ENCODE measurements at places on chromosomes 7 and 10.

- no peak for DNase-seq
Observed at GRCh38 chr10:97217299-97217698, 31.5 kb upstream of the SLIT1 start.

- DNase-seq, result no peak
Observed at GRCh38 chr7:35987016-35987415, 166.0 kb upstream of the EEPD1 start.

DNA sequence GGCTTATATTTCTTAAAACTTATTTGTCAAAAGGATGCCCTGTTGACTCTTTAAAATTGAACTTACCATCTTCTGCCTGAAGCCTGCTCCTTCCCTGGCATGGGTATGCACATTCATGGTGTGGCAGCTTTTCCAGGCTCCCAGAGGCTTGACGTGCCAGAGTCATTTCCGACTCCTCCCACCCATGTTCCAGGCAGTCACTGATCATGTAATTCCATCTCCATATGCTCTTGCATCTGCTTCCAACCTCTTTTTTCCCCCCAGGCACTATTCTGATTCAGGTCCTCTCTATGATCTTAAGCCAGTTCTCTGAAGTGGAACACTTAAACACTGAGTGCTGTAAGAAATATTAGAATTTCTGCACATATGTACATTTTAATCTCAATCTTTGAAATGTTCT lies 82.2 kb downstream of the CFAP58 start:
- no peak for DNase-seq

GRCh38 chr7:15582773-15583172 lies 21.0 kb upstream of the AGMO start:
- DNase-seq, result no peak

DNA sequence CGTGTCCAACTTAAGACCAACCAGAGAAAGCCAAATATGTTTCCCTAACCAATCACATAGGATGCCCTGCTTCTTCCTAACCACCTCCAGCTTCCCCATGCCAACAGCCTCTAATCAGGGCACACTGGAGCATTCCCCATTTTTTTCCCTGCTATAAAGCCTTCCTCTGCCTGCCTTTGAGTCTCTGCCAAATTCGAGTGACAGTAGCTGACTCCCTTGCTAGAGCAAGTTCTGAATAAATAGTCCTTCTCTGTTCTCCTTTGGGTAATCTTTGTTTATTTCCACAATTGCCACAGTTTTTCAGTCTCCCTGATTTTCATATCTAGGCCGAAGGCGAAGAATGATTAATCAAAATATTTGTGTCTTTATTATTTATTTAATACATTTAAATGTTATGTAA lies 96.7 kb downstream of the ANLN start:
- DNase-seq, result no peak

GRCh38 chr7:28708033-28708951 lies 249.8 kb downstream of the TRIL start:
- DNase-seq, result no peak

DNA sequence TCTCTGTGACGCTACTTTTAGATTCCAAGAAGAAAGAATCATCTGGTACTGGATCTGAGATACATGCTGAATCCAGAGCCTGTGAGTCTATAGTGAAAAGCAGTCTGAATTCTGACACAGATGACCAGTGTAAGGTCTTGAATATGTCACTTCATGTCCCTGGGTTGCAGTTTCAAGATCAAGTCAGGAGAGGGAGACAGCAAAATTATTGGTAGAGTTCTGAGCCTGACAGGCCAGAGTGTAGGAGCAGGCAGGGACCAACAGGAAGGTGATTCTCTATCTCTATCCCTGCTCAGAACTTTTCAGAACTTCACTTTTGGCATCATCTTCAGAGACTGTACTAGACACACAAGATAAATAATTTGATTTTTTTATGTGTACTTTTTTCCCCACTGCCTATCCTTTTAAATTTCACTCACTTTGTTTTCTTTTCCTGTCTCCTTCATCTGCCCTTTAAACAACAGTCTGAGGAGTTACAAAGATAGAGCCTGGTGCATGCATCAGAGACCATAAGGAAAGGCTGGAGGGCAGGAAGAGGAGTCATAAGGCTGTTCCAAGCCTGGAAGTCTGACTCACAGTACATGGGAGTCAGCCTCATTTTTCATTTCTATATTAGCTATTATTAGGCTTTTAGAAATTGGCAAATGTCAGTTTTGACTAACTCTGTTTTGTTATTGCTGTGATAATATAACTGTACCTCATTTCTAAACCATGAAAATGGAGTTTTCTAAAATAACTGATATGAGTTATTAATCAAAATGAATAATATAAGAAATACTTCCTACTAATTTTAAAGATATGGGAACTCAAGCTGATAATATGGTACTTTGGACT lies 120.2 kb upstream of the TMEM229A start:
- no peak for DNase-seq

GRCh38 chr7:131692131-131692960 lies 135.9 kb upstream of the PODXL start:
- no peak for DNase-seq

GRCh38 chr7:107579885-107580715 lies at the start of gene BCAP29:
Gene BCAP29 (plus strand): TSS chr7:107580246. CDS start chr7:107580773, 527 bp downstream.
- no peak for DNase-seq

DNA sequence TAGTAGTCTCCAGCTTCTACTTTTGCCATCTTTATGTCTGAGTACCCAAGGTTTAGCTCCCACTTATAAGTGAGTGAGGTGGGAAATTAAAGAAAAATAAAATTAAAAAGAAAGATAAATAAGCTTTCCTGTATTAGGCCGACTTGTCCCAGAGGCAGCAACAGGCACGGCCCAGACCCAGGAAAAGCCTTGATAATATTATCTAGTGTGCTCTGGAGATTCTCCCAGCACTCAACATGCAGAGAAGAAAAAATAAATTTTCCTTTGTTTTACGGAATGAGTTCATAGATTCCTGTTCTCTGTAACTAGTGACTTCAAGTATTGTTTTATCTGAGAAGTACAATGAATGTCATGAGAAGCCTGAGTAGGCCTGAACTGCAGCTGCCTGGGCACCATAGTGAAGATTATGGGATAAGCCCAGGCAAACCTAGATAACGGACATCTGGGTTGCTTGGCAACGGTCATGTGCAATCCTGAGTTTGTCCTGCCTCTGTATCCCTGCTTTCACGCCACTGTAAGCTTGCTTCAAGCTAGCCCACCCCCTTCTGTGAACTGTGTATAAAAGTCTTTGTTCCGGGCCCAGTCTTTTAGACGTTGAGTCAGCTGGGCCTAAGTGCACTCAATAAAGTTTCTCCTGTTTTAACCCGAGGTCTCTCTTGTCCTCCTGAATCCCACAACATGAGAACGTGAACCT lies 6.4 kb downstream of the ATE1 start:
- no peak for DNase-seq

DNA sequence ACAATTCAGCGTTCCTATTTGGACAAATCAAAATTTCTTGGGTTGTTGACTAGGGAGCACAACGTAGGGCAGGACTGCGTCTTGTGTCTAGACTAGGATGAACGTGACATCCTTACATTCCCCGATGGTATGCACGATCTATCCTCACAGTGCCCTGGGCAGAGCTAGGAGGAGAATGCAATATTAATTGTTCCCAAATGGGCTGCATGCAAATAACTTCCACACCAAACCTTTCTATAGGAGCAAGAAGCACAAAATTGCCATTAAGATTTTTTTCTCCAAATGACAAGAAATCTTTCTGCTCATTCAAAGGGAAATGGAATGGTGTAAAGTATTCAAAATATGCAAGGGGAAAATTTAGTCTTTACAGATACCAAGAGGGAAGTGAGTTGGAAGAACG lies 21.4 kb upstream of the AQP1 start:
- DNase-seq, result no peak

GRCh38 chr7:3043544-3044371 lies at the start of gene CARD11:
Gene CARD11 (minus strand): TSS chr7:3043867. CDS start chr7:2958506, 85,361 bp downstream.
- no peak for DNase-seq

- DNase-seq, result no peak
Observed at GRCh38 chr7:103990991-103991390, 1.5 kb upstream of the RELN start.

DNA sequence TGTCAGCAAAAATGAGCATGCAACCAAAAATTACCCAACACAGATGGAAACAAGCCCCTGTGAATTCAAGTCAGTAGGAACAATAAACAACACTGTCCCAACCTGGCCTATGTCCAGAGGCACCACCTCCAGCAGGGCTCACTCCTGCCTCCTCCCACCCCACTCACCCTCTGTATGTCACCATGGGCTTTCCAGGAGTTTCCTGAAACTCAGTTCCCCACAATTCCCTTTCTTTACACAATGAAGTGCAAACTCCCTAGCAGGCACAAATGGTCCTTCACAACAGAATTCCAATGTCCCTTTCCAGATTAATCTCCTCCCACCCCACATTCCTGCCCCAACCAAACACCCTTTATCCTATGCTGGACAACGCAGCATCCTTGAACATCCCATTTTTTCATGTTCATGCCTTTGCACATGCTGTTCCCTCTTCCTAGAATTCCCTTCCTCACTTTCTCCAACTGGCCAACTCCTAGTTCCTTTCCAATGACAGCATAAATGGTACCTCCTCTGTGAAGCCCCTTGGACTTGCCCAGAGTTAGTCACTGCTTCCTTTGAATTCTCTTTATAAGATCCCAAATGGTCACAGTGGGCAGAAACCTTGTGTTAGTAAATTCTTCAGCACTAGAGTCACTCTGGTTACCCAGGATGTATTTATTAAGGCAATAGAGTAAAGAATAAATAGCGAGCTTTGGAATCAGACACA lies 157.5 kb downstream of the SLIT1 start:
- DNase-seq, result no peak

DNA sequence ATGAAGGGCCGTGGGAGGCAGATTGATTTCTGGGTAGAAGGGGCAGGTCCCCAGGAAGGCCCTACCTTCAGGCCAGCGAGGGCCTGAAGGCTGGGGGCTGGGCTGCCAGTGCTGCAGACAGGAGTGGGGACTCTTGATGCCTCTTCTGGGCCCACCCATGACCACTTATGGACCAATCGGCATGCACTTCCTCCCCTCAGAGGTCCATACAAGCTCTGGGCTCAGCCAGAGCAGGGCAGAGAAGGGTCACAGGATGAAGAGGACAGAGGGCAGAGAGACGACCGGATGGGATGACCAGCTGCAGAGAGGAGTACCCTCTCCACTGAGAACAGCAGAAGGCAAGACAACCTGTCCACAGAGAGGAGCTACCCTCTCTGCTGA lies 120.1 kb downstream of the DYNC2I1 start:
- DNase-seq, result peak; percentile 31

DNA sequence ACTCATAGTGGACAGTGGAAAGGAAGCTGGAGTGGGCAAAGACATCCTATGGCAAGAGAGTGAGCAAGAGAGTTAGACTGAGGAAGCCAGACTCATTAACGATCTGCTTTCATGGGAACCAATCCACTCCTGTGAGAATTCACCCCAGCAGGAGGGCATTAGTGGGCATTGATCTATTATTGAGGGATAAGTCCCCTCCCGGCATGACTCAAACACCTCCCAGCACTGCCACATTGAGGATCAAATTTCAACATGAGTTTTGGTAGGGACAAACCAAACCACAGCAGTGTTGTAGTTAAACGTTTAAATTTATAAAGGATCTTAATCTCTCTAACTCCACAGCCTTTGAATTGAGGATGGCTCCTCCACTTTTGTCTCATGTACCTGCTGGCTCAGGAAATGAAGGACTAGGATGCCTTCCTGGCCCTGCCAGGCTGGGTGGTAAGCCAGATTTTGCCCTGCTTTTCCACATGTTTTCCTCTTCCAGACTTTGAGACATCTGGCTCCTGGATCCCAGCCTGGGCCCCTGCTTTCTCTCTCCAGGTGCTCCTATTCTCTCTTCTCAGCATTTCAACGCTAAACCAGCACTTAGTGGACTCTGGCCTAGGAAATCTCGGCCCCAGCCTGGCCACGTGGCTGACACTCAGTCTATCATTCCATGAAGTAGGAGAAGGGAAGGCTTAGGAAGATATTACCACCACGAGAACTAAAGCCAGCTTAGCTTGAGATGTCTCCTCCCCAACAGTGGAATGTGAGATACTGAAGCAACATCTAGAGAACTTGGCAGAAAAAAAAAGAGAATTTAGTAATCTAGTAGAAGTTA lies 96.5 kb upstream of the PIP4K2A start:
- no peak for DNase-seq

DNA sequence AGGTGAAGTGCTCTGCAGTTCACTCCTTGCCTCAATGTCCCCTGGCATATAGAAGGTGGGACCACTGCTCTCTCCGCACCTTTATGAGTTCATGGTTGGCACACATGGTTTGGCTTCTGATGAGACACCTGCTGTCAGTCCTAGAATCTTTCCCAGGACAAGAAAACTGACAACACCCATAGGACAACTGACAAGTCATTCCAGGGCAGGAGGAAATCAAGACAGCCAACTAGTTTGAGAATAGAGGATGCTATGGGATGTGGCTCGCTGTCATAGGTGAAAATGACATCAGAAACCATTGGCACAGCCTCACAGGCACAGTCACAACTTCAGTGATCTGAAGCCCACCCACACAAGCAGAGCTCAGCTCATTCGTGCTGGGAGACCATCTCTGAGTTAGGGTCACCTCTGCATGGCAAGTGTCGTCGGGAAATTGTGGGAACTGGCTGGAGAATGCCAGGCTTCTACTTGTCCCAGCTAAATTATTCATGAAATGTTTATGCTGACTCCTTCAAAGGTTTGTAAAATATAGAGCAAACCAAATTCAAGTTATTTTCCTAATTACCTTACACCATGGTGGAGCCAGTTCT lies 762.4 kb downstream of the GRID1 start:
- no peak for DNase-seq

- DNase-seq, result no peak
Observed at GRCh38 chr10:114283091-114283490, 44.0 kb downstream of the VWA2 start.

GRCh38 chr10:94461503-94461902 lies 59.2 kb downstream of the TBC1D12 start:
- DNase-seq, result no peak

GRCh38 chr10:2866569-2866968 lies 200.8 kb upstream of the PFKP start:
- DNase-seq, result no peak

GRCh38 chr10:69726850-69727249 lies 74.9 kb upstream of the COL13A1 start:
- no peak for DNase-seq

DNA sequence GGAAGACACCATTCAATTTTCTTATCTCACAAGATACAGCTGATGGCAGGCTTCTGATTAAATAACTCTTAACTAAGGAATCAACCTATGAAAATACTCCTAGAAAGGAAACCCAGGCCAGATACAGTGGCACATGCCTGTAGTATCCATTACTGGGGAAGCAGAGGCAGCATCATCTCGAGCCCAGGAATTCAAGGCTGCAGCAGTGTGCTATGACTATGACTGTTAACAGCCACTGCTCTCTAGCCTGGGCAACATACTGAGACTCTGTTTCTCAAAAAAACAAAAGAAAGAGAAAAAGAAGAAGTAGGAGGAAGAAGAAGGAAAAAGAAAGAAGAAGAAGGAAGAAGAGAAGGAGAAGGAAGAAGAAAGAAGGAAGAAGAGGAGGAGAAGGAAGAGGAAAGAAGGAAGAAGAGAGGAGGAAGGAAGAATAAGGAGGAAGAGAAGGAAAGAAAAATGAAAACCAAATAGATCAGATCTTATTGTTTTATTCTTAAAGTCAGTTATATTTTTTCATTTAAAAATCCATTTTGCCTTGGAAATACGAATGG lies 18.0 kb downstream of the DPY19L1 start:
- no peak for DNase-seq

All from GM12878 (cell line).